ENCODE measurements at places on chromosomes 6 and 20.
A peak's percentile ranks its signal among the peaks of the same experiment; 100 is the strongest.

- no peak for DNase-seq
- peaks cover 1% of the 10 kb centered on the region for H3K36me3 ChIP-seq
- H3K4me1 ChIP-seq, result no peaks in the 10 kb centered on the region
- no peak overlapping the region for H3K4me3 ChIP-seq
- H3K27me3 ChIP-seq, result peaks cover 2% of the 10 kb centered on the region
- H3K27ac ChIP-seq, result no peak overlapping the region
Measured at GRCh38 chr6:6569811-6570164, 18.7 kb upstream of the LY86 start.

DNA sequence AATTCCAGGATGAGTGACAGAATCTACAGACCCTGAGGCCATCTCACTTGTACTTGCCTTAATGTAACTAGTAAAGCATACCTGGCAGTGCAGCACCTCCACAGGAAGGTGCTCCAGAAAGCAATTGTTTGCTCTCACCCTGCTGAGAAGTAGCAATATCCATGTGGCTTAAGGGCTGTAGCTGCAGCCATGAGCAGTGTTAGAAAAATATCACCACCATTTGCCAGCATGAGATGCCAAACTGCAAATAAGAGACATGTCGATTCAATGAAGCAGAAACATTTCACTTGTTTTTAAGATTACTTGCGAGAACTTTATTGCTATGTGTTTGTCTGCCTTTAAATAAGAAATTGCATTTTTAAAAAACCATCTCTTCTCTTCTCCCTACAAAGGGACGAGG is 151.5 kb downstream of the PRL start:
- H3K4me1 ChIP-seq, result peaks cover 34% of the 10 kb centered on the region
- peaks cover 41% of the 10 kb centered on the region for H3K27me3 ChIP-seq
- no peaks in the 10 kb centered on the region for H3K36me3 ChIP-seq

DNA sequence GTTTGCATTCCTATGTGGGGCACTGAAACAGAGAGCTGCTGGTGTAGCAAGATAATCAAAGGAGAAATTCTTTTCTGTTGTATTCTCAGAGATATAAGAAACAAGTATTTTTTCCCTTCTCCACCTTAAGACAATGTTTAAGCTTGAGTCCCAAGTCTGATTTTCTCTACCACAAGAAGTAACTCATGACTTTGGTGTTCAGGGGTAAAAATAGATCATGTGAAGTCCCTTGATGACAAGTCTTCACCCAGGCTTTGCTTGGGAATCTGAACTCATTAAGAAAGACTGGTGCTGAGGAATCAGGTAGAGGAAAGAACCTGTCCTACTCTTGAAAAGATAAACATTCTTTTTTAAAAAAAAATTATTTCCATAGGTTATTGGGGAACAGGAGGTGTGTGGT is 205.6 kb downstream of the ALDH8A1 start:
- no peak overlapping the region for H3K4me3 ChIP-seq
- no peaks in the 10 kb centered on the region for H3K36me3 ChIP-seq
- H3K27me3 ChIP-seq, result peaks cover 10% of the 10 kb centered on the region
- DNase-seq, result no peak

GRCh38 chr20:18511571-18511970 is 3.8 kb downstream of the SEC23B start:
- H3K27me3 ChIP-seq, result no peaks in the 10 kb centered on the region
- H3K36me3 ChIP-seq, result peaks cover 44% of the 10 kb centered on the region
- H3K27ac ChIP-seq, result no peak overlapping the region
- DNase-seq, result no peak
- peaks cover 44% of the 10 kb centered on the region for H3K4me1 ChIP-seq
- no peak overlapping the region for H3K4me3 ChIP-seq

- H3K4me1 ChIP-seq, result peaks cover 7% of the 10 kb centered on the region
- no peak overlapping the region for H3K27ac ChIP-seq
- H3K4me3 ChIP-seq, result no peak overlapping the region
Measured at GRCh38 chr20:24151621-24152294, 163.2 kb upstream of the GGTLC1 start.

DNA sequence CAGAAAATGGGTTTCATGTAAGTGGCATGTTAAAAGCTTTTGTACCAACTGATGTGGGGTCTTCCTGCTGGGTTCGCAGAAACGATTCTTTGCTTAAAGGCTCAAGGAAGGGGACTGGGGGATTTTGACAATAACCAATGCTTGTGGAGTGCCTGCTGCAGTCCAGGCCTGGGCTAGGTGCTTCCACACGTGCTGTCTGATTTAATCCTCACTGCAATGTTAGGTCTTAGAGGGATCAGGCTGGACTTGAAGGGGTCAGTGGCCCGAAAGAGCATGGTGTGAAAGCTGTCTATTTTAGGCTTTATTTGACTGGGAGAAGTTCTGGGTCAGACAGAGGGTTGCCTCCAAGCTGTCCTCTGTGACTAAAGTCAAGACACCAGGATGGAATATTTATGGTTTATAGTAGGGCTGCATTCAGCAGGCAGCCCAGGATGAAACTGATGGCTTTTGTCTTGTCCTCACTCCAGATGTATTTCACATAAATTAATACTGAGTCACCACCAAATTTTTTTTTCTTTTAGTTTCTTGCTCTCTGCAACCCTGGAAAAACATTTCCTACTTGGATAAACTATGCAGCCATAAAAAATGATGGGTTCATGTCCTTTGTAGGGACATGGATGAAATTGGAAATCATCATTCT is 219.1 kb downstream of the ZMYND8 start:
- no peaks in the 10 kb centered on the region for H3K4me1 ChIP-seq
- no peak for DNase-seq
- no peak overlapping the region for H3K27ac ChIP-seq
- H3K36me3 ChIP-seq, result no peaks in the 10 kb centered on the region
- peaks cover 2% of the 10 kb centered on the region for H3K27me3 ChIP-seq

- peak overlapping the region; percentile 57 for H3K4me3 ChIP-seq
- H3K4me1 ChIP-seq, result peaks cover 87% of the 10 kb centered on the region
- peaks cover 77% of the 10 kb centered on the region for H3K36me3 ChIP-seq
- peak overlapping the region; percentile 96 for H3K27ac ChIP-seq
- DNase-seq, result peak; percentile 64
Measured at GRCh38 chr6:35311390-35312075, 13.9 kb downstream of the DEF6 start.

DNA sequence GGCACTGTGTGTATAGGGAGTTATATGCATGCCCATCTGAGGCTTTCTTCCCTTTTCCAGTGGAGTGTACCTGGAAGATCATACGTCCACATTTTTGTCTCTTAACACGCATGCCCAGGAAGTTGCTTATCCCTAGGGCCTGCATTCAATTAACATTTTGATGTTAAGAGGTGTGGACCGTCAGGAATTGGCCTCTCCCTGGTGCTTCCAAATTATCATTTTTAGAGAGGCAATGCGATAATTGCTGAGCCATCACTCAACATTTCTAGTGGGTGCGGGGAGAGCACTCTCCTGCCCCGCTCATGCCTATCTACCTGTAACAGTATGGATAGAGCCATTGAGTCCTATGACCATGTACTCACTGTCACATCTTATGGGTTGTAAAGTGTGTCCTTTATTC is 37.8 kb upstream of the PAQR8 start:
- no peak overlapping the region for H3K4me3 ChIP-seq
- no peak for DNase-seq
- no peak overlapping the region for H3K27ac ChIP-seq

DNA sequence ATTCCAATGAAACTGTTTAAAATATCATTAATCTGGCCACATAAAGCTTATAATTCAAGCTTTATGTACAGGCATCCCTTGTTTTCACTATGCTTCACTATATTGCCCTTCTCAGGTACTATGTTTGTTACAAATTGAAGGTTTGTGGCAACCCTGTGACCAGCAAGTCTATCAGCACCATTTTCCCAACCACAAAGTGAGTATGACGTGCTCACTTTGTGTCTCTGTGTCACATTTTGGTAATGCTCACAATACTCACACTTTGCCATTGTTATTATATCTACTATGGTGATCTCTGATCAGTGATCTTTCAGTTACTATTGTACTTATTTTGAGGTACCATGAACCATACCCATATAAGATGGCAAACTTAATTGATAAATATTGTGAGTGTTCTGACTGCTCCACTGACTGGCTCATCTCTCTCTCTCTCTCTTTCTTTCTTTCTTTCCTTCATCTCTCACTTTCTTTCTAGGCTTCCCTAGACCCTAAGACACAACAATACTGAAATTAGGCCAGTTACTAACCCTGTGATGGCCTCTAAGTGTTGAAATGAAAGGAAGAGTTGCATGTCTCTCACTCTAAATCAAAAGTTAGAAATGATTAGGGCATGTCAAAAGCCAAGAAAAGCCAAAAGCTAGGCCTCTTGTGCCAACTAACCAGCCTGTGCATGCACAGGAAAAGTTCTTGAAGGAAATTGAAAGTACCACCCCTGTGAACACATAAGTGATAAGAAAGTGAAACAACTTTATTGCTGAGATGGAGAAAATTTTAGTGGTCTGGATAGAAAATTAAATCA is 227.9 kb downstream of the BCAS1 start:
- peaks cover 1% of the 10 kb centered on the region for H3K36me3 ChIP-seq
- peak overlapping the region; percentile 34 for H3K4me3 ChIP-seq
- H3K27me3 ChIP-seq, result no peaks in the 10 kb centered on the region
- H3K4me1 ChIP-seq, result peaks cover 79% of the 10 kb centered on the region

DNA sequence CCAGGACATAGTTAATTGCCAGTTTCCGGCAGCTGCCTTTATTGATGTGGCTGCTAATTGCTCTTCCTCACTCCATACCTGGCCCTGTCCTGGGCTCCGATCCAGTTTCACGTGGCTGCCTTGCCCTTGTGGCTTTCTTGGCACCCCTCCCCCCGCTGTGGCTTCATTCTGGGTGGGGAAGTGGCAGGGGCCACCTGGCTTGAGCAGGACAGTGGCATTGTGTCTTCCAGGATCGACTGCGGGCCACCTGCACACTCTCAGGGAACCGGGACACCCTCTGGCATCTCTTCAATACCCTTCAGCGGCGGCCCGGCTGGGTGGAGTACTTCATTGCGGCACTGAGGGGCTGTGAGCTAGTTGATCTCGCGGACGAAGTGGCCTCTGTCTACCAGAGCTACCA is 10.8 kb downstream of the MAVS start:
- peaks cover 31% of the 10 kb centered on the region for H3K36me3 ChIP-seq
- no peak for DNase-seq
- H3K27me3 ChIP-seq, result no peaks in the 10 kb centered on the region
- H3K27ac ChIP-seq, result no peak overlapping the region
